Thoracic aorta (tissue), 2 donors: ENCODE measurements at places on chromosomes 4 and X. TPM values are rescaled to one million over a fixed set of nuclear protein-coding genes. Genes with fewer than 3 reads are reported as not detected.

The SYP gene
- 3.2 TPM for total RNA-seq

The LANCL3 gene
- total RNA-seq: 0.95 TPM

The HMGN5 gene
- total RNA-seq: 7.3 TPM

The NOX1 gene
- total RNA-seq: not detected

The DMP1 gene
- 0.21 TPM for total RNA-seq

The STK32B gene
- total RNA-seq: 7.0 TPM

The PNMA5 gene
- total RNA-seq: not detected

The NPNT gene
- 240 TPM for total RNA-seq
